CD8-positive, alpha-beta memory T cell (primary cell): ENCODE measurements at places on chromosomes 6 and 20. TPM values are rescaled to one million over a fixed set of nuclear protein-coding genes. Genes with fewer than 3 reads are reported as not detected.

- no peak overlapping the region for H3K4me3 ChIP-seq
- H3K4me1 ChIP-seq, result no peaks in the 10 kb centered on the region
- DNase-seq, result no peak
- H3K27me3 ChIP-seq, result no peaks in the 10 kb centered on the region
- peaks cover 52% of the 10 kb centered on the region for H3K36me3 ChIP-seq
- no peak overlapping the region for H3K27ac ChIP-seq
These were observed 21.2 kb downstream of the RIOK1 start for GRCh38 chr6:7410851-7411250.

DNA sequence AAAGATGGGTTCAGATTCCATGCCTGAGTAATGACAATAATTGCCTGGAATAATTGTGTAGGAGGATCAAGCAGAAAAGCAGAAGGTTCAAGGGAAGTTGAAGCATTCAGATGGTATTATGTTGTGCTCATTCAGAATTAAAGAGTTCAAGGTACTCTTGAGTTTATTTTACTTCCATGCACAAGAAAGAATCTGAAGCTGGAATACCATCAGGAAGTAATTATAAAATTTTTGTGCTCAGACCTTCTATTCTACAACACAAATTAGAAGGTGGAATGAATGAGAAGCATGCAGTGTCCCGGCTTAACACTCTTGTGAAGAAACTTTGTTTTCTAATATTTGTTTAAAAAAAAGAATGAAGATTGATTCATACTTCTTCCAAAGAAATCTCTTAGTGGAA lies 139.4 kb upstream of the ENPP5 start:
- no peak overlapping the region for H3K4me3 ChIP-seq
- no peaks in the 10 kb centered on the region for H3K4me1 ChIP-seq
- no peak for DNase-seq

GRCh38 chr20:3407040-3407770 lies at the start of gene DNAAF9:
TSS of gene DNAAF9 (minus strand) at chr20:3407669. CDS start at chr20:3407557, 112 bp downstream.
- no peaks in the 10 kb centered on the region for H3K27me3 ChIP-seq
- H3K36me3 ChIP-seq, result no peaks in the 10 kb centered on the region
- DNase-seq, result peak; percentile 80
- peak within 1 kb of the TSS; percentile 71 for H3K27ac ChIP-seq

- H3K4me1 ChIP-seq, result peaks cover 34% of the 10 kb centered on the region
- no peak overlapping the region for H3K27ac ChIP-seq
- peak; percentile 91 for DNase-seq
- H3K4me3 ChIP-seq, result peak overlapping the region; percentile 45
- no peaks in the 10 kb centered on the region for H3K27me3 ChIP-seq
- no peaks in the 10 kb centered on the region for H3K36me3 ChIP-seq
These were observed 39.2 kb downstream of the TRIM27 start for GRCh38 chr6:28884423-28885131.

DNA sequence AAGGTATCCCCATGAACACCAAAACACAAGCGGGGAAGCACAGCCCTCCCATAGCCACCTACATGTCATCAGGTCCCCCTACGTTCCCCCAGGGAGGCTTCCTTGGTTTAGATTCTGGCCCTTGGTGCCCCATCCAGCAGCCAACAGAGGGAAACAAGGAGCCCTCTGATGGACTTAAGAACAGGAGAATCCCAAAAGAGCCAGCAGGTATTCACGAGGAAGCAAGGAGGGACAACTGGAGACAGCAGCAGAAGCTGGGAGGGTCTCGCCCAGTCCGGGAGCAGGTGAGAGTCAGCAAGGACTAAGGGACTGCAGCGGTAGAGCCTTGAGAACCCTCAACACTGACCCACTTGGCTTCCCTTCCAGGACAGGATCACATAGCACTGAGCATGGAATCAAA lies 58.4 kb upstream of the TOP1 start:
- DNase-seq, result no peak
- no peak overlapping the region for H3K27ac ChIP-seq
- H3K27me3 ChIP-seq, result peaks cover 3% of the 10 kb centered on the region
- no peak overlapping the region for H3K4me3 ChIP-seq
- H3K36me3 ChIP-seq, result no peaks in the 10 kb centered on the region
- no peaks in the 10 kb centered on the region for H3K4me1 ChIP-seq

DNA sequence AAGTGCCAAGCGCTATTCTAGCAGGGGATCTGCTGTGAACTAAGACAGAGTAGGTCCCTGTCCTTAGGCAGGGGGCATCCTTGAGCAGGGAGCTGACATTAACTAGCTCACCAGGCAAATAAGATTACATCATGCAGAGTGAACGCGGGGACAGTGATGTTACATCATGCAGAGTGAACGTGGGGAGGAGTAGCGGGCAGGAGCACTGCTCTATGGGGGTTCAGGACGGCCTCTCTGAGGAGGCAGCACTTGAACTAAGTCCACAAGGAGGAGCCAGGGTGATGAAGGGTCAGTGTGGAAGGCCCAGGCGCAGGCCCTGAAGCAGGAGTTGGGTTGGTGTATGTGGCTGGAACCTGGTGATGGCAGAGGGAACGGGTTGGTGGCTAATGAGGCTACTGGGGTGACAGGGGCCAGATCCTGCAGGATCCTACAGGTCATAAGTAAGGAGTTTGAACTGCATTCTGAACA lies 38.7 kb downstream of the KAT14 start:
- H3K36me3 ChIP-seq, result peaks cover 9% of the 10 kb centered on the region
- no peak overlapping the region for H3K4me3 ChIP-seq
- no peak for DNase-seq
- H3K27me3 ChIP-seq, result no peaks in the 10 kb centered on the region
- no peak overlapping the region for H3K27ac ChIP-seq
- H3K4me1 ChIP-seq, result no peaks in the 10 kb centered on the region

- H3K27ac ChIP-seq, result no peak overlapping the region
- H3K4me1 ChIP-seq, result no peaks in the 10 kb centered on the region
- H3K27me3 ChIP-seq, result no peaks in the 10 kb centered on the region
- DNase-seq, result no peak
These were observed 11.3 kb upstream of the MYT1 start for GRCh38 chr20:64152906-64153305.

DNA sequence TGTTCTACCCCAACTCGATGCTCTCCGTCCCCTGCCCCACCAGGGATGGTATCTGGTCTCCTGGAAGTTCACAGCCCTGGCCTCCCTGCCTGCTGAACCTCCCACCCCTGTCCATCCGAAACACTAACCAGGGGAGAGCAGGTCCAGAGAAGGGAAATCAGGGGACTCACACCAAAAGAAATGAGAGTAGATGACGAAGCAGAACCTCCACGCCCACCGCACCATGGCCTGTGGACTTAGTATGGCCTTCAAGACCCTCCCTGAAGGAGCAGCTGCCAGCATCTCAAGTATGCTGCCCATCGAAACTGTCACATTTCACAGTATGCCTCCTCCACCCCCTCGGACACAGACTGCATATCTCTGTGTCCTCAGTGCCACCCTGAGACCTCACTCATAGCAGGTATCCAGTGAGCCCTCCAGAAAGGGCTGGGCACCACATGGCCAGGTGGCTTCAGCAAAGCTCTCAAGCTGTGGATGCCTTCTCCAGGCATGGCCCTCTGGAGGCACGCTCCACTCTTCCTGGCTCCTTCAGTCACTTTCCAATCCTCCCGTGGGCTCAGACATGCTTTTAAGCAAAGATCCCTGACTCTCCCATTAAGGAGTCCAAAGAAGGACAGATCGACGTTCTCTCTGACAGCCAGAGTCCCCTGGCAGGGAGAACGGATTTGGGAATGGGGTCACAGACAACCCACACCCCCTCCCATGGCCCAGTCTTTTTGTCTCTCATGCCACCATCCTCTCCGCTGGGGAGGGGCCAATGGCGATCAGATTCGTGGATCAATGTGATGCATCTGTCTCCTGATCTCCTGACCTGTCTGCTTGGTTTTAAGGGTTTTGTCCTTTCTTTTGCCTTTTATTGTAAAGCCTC lies 158.4 kb downstream of the ANKRD60 start:
- no peaks in the 10 kb centered on the region for H3K36me3 ChIP-seq
- DNase-seq, result no peak
- H3K27ac ChIP-seq, result no peak overlapping the region
- H3K27me3 ChIP-seq, result no peaks in the 10 kb centered on the region
- H3K4me3 ChIP-seq, result no peak overlapping the region

DNA sequence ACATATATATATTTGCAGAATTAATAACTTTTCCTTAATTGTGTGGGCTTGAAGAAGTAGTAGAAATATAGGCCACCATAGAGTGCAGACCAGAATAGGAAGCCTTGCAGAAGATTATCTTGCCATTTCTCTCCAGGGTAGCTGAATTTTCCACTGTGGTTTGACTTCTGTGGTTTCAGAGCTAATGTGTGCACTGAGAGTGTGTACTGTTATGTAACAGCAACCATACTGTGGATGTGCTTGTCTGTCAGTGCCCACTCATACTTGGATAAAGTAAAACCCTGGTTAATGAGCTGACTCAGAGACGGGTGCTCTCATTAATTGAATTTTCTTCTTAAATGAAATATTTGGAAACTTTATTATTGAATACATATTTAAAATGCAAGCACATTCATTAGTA lies 57.2 kb downstream of the CEP43 start:
- H3K4me1 ChIP-seq, result peaks cover 27% of the 10 kb centered on the region
- H3K36me3 ChIP-seq, result no peaks in the 10 kb centered on the region
- H3K27ac ChIP-seq, result no peak overlapping the region
- no peak overlapping the region for H3K4me3 ChIP-seq

DNA sequence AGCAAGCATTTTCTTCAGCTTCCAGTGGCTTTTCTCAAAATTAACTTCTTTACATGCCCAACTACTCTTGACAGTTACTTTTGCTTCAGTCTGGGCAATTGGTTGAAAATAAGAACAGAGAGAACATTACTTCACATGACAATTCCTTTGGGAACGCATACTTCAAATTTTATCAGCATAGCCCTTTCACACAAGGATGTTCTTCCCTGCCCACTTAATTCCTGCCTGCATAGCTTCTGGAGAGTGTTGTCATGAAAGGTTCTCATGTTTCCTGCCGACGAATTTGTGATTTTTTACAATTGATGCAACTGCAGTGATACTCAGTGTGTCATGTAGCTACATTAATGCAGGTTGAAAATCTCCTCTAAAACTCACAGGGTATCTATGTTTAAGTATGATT lies 22.0 kb upstream of the SNRNP48 start:
- H3K36me3 ChIP-seq, result no peaks in the 10 kb centered on the region
- H3K4me1 ChIP-seq, result no peaks in the 10 kb centered on the region
- H3K27ac ChIP-seq, result no peak overlapping the region
- H3K4me3 ChIP-seq, result no peak overlapping the region
- peaks cover 4% of the 10 kb centered on the region for H3K27me3 ChIP-seq

DNA sequence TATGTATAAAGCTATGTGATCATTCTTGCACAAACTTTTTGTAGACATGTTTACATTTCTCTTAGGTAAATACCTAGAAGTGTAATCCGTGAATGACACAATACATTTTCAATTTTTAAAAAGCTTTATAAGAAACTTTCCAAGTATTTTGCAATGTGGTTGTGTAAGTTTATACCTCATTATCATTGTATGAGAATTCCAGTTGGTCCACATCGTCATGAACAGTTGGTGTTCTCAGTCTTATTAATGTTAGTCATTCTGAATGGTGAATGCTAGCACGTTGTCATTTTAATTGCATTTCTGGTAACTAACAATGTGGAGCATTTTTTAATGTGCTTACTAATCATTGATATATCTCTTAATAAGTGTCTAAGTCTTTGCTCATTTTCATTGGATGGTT lies 116.5 kb upstream of the F13A1 start:
- DNase-seq, result no peak
- no peaks in the 10 kb centered on the region for H3K27me3 ChIP-seq
- no peaks in the 10 kb centered on the region for H3K4me1 ChIP-seq
- no peaks in the 10 kb centered on the region for H3K36me3 ChIP-seq
- no peak overlapping the region for H3K27ac ChIP-seq
- H3K4me3 ChIP-seq, result no peak overlapping the region

- H3K36me3 ChIP-seq, result no peaks in the 10 kb centered on the region
- H3K4me3 ChIP-seq, result no peak overlapping the region
- no peak overlapping the region for H3K27ac ChIP-seq
- no peaks in the 10 kb centered on the region for H3K27me3 ChIP-seq
- H3K4me1 ChIP-seq, result peaks cover 15% of the 10 kb centered on the region
- no peak for DNase-seq
These were observed 29.5 kb downstream of the MTHFD1L start for GRCh38 chr6:150894935-150895552.

GRCh38 chr20:45470262-45470931 lies 844 bp downstream of the WFDC2 start:
- peaks cover 25% of the 10 kb centered on the region for H3K27me3 ChIP-seq
- DNase-seq, result no peak

- H3K4me3 ChIP-seq, result no peak overlapping the region
- no peaks in the 10 kb centered on the region for H3K4me1 ChIP-seq
- DNase-seq, result no peak
- no peaks in the 10 kb centered on the region for H3K27me3 ChIP-seq
- H3K27ac ChIP-seq, result no peak overlapping the region
- H3K36me3 ChIP-seq, result peaks cover 58% of the 10 kb centered on the region
These were observed 9.5 kb downstream of the DDX27 start for GRCh38 chr20:49228676-49229075.

GRCh38 chr20:50280851-50281655 lies 90.4 kb downstream of the CEBPB start:
- no peaks in the 10 kb centered on the region for H3K36me3 ChIP-seq
- no peaks in the 10 kb centered on the region for H3K27me3 ChIP-seq
- DNase-seq, result no peak
- H3K4me1 ChIP-seq, result no peaks in the 10 kb centered on the region
- no peak overlapping the region for H3K4me3 ChIP-seq
- H3K27ac ChIP-seq, result no peak overlapping the region

- no peaks in the 10 kb centered on the region for H3K27me3 ChIP-seq
- H3K27ac ChIP-seq, result no peak overlapping the region
- no peak overlapping the region for H3K4me3 ChIP-seq
- no peaks in the 10 kb centered on the region for H3K36me3 ChIP-seq
- H3K4me1 ChIP-seq, result no peaks in the 10 kb centered on the region
These were observed 25.4 kb downstream of the DOP1A start for GRCh38 chr6:83092756-83093399.

DNA sequence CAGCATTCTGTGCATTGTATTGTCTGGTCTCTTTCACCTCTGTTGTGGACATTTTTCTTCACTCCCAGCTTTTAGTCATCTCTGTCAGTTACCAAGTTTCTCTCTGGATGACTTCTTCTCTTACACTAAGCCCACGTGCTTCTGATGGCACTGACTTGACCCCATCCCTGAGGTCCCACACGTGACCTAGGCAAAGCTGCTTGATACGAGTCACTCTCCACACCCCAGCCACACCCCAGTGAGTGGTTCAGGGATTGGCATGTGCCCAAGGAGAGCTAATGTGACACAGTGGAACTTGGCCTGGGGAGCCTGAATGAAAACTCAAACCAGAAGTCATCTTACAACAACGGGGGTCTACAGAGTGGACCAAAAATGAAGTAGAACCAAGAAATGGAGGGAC lies 32.2 kb downstream of the HTR1E start:
- no peak overlapping the region for H3K4me3 ChIP-seq
- no peaks in the 10 kb centered on the region for H3K27me3 ChIP-seq
- H3K27ac ChIP-seq, result no peak overlapping the region
- H3K36me3 ChIP-seq, result no peaks in the 10 kb centered on the region

TXLNB gene
- 0.47 TPM for total RNA-seq

MYT1 gene
- not detected for total RNA-seq

RGL2 gene
- 22.9 TPM for total RNA-seq

DCDC2 gene
- total RNA-seq, result not detected

SLC22A2 gene
- total RNA-seq, result not detected

EEF1A2 gene
- total RNA-seq, result 0.20 TPM
